ENCODE measurements at places on chromosomes 1 and 21.
A peak's percentile ranks its signal among the peaks of the same experiment; 100 is the strongest.

DNA sequence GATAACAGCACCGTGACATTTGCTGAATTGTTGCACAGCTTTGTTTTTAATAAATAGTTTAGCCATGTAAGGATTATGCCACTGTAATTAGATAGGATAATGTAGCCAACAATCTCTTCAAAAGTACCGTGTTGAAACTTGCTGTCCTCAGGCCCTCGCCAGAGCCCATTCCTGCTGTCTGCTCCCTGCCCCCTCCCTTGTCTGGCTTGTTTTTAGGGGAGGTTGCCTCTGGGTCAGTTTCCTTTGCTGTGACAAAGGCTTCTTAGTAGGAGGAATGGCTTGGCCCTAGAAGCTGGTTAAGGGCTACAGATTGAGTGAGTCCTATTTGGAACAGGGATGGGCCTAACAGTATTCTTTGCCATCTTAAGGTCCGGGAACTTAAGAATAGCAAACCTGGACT lies 107.9 kb downstream of the LMO4 start:
- no peak for DNase-seq

DNA sequence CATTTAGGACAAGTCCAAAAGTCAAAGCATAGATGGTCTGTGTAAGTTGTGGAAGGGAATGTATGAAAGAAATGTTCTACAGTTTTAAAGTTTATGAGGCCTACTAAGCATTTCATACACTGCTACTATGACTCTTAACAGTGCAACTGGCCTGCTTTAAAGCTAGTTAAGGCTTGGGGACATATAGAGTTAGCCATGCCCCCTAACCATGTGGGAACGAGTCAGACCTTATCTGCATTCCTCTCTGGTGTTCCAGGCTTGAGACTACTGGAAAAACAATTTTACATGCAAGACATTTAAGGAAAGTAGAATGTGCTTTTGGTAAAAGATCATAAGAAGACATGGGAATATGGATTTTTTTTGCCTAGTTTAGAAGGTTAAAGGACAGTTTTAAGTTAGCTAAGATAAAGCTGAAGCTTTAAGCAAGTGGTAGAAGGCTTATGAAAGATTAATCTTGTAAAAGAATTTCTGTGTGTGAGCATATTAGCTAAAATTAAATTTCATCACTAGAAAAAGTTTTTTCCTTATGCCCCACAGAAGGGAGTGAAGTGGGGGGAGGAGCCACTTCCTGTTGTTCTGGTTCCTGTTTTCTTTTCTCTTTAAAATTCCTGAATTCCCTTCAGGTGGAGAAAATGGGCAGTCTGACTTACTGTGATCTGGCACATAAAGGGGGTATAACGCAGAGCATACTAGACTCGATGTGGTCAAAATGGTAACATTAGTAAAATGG lies 8.9 kb upstream of the CD48 start:
- no peak for DNase-seq

GRCh38 chr21:32328595-32328994 lies 29.9 kb downstream of the MRAP start:
- DNase-seq: no peak

DNA sequence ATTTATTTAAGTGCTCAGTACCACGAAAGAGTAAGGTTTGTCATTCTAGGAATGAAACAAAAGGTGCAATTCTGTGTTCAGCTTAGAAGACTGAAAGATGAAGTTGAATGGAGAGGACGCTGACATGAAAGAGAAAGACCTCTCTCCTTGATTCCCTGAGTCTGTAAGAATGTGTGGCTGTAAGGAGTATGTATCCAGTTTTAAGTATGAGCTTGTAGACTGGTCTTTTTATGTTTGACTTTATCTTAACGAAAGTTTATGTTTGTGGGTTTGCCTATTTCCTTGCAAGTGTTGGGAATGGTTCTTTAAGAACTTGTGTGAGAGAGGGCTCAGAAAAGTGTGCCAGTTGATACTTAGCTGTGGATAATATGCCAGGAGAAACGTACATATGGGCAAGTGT lies 1.4 kb downstream of the CHD1L start:
- DNase-seq: no peak

DNA sequence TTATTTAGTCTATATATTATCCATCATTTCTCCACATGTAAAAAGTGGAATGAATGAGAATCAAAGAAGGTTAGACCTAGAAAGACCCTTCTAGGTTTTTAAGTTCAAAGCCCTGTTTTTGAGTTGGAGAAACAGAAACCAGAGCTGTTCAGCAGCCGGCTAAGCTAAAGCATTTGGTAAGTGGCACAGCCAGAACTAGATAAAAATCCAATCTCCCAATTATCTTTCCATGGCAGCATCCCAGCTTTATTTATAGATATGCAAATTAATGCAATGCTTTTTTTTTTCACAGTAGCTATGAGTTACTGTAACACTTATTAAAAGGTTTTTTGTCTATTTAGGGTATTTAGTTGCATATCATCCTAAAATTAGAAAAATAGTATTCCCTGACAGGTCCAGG lies 85.1 kb downstream of the NIBAN1 start:
- no peak for DNase-seq

DNA sequence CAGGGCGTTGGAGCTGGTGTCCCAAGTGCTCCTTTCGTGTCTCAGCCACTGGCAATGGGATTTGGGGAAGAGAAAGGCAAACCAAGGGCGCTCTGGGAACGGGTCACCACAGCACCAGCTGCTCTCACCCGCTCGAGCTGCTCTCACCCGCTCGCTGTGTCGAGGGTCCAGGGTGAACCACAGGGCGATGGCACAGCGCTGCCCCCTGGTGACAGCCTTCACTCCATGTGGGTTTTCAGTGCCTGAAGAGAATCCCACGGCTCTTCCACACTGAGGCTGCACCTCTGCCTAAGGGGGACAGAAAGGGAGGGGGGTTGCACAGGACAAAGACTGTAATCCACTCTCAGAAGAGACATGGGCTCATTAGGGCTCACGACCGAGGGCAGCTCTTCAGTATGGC lies 7.1 kb upstream of the CLDN19 start:
- DNase-seq: peak; percentile 11

DNA sequence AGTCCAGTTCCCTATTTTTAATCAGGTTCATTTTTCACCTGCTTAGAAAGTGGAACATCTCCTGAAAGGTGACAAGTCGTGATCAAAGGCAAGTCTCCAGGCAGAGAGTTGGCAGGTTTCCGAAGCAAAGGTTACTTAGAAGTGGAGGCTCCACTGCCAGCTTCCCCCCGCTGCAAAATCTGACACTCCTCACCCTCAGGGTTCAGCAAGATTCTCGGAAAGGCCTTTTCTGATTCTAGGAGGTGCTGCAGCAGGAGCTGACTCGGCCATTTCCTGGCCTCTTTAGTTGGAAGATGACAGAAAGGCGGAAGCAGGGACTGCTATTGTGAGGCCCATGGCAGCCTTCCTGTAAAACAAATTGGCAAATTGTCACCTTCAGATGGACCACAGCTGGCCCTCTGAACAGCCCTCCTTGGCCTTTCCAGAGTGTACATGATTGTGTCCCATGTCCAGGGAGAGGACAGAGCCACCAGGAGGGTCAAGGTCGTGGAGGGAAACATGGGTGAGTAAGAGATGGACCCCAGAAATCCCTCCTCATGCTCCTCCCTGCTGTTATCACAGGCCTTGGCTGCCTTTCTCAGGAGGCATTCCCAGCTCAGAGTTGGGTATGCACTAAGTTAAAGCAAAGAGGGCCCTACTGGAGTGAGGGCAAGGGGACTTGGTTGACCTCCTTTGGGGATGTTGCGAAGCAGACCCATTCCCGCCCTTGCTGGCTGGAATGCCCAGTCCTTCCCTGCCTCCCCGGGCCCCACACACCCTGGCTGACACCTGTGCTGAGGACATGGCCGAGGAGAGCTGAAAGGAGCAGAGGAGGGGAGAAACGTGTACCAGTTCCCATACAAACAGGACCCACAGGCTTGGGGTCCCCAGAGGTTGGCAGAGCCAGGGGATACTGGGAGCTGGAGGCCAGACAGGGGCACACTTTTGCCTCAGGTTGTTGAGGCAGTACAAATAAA lies 115.5 kb upstream of the IRF2BP2 start:
- DNase-seq: peak; percentile 33

GRCh38 chr1:60436186-60436585 lies 362.6 kb upstream of the C1orf87 start:
- no peak for DNase-seq

- no peak for DNase-seq
Observed at GRCh38 chr1:6523566-6523965, 30.7 kb downstream of the NOL9 start.

GRCh38 chr1:84247425-84248220 lies 53.9 kb upstream of the SAMD13 start:
- DNase-seq: no peak

GRCh38 chr1:97366984-97367383 lies 553.9 kb downstream of the DPYD start:
- no peak for DNase-seq

DNA sequence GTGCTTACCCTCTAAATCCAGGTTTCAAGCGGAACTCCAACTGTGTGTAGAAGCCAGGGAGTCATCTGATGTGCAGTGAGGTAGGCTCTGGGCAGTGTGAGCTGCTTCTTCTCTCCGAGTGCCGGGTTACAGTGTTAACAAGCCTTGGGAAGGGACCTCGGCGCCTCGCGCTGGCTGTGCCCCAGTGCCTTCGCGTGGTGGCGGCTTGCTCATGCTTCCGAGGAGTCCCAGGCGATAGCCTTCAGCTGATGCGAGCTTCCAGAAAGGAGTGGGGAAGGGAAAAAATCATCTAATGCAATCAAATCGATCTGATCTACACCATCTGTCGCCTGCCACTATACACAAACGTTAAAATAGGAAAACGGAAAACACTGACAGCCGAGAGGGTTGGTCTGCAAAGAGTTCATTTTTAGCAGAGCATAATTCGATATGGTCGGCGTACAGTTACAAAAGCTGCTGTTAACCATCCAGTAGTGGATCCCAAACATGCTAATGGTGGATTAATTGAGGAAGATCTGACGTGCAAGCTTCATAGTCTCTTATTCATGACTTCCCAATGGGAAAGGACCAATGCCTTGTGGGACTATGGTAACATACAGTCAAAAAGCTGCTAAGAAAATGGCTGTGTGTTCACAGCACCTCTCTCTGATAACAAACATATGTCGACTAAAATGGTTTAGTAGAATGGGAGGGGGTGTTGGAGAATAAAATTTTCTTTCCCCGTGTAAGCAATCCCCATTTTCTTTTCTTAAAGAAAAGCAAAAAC lies 128.7 kb upstream of the DPYD start:
- no peak for DNase-seq

DNA sequence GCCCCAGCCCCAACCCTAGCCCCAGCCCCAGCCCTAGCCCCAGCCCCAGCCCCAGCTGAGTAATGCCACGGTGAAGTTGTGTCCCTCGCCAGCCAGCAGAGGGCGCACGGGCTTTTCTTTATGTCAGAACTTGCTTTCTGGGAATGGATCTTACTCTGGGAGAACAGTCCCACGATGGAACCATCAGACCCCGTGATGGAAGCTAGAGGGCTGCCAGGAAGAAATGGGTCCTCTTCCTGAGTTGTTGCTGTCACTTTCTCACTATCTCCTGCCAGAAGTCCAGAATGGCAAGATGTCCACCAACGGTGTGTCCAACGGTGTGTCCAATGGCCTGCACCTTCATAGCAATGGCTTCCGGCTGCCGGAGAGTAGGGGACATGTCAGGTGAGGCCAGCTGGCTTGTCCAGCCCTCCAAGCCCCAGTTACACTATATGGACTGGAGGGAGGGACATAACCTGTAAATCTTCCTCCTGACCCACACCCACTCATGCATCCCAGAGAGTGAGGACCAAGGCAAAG lies 25.1 kb upstream of the TMEM222 start:
- peak; percentile 31 for DNase-seq

- no peak for DNase-seq
Observed at GRCh38 chr1:56920591-56921001, 45.2 kb downstream of the C8B start.

GRCh38 chr1:248818505-248819374 lies 7.0 kb downstream of the SH3BP5L start:
- DNase-seq: no peak

All from activated CD8-positive, alpha-beta memory T cell treated with anti-CD3 and anti-CD28 coated beads for 4 hours (primary cell).